ENCODE measurements at places on chromosomes 2 and 18.

DNA sequence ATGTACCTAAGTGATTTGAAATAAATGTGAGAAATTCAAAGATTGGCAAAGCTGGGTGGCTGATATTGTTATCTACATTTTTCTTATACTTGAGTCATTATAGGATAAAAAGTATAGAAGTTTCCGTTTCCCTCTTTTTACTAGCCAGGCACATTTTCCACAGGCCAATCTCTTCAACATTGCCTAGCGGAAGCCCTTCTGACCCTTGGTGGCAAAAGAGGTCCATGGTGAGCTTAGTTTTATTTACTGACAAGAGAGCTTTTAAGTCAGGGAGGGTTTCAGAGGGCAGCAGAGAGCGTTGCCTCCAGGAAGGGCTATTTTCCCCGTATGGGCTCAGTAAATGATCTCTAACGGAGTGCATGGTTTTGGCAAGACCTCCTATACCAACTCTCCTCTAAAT lies 15.1 kb upstream of the RHOB start:
- DNase-seq: no peak

- no peak for DNase-seq
These were observed 35.0 kb upstream of the PTMA start for GRCh38 chr2:231673348-231673770.

GRCh38 chr2:46814160-46814961 lies 101.2 kb downstream of the MCFD2 start:
- DNase-seq: no peak

- no peak for DNase-seq
These were observed 141.9 kb upstream of the CTAGE1 start for GRCh38 chr18:22559414-22560274.

DNA sequence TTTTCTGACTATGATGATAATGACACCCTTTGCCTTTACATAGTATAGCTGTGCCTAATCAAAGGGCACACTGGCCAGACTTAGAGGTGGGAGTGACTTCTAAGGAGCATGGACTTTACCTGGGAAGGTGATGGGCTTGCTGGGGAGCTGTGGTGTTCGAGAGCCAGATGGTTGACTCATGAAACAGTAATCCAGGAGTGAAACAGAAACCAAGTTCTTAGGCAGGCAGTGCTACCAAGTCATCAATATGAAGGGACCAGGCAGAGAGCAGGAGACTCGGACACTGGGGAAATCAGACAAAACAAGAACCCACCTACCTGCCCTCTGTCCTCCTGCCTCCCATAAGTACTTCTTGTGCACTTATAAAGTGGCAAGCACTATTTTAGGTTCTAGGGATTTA lies 430.4 kb downstream of the DLGAP1 start:
- DNase-seq: no peak

GRCh38 chr2:238170386-238171071 lies 11.8 kb downstream of the ERFE start:
- DNase-seq: no peak

GRCh38 chr2:162766092-162766491 lies 72.5 kb downstream of the KCNH7 start:
- DNase-seq: no peak

DNA sequence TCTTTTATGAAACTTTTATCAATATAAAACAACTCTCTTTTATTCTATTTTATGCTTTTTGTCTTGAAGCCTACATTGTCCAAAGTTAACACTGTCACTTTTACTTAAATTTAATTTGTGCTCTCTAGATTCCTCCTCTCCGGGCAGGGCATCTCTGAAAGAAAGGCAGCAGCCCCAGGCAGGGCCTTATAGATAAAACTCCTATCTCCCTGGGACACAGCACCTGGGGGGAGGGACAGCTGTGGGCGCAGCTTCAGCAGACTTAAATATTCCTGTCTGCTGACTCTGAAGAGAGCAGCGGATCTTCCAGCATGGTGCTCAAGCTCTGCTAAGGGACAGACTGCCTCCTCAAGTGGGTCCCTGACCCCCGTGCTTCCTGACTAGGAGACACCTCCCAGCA lies 447.7 kb upstream of the FANCL start:
- no peak for DNase-seq

GRCh38 chr2:64582774-64583340 lies 58.7 kb downstream of the AFTPH start:
- no peak for DNase-seq

- DNase-seq: no peak
These were observed 12.0 kb upstream of the TFPI start for GRCh38 chr2:187566266-187566665.

DNA sequence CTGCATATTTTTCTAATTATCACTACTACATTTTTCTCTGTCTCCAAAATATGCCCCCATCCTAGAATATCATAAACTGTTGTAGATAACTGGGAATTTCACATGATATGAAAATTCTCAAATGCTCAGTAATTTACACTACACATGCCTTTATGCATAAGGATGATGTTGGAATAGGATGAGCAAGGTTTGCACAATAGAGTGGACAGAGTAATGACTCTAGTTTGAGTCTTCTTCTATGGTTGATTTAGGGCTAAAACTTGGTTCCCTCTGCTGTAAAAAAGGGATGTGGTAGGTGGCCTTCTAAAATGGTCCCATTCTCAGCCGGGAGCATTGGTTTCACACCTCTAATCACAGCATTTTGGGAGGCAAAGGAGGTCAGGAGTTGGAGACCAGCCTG lies 129.9 kb downstream of the BCL11A start:
- DNase-seq: no peak

DNA sequence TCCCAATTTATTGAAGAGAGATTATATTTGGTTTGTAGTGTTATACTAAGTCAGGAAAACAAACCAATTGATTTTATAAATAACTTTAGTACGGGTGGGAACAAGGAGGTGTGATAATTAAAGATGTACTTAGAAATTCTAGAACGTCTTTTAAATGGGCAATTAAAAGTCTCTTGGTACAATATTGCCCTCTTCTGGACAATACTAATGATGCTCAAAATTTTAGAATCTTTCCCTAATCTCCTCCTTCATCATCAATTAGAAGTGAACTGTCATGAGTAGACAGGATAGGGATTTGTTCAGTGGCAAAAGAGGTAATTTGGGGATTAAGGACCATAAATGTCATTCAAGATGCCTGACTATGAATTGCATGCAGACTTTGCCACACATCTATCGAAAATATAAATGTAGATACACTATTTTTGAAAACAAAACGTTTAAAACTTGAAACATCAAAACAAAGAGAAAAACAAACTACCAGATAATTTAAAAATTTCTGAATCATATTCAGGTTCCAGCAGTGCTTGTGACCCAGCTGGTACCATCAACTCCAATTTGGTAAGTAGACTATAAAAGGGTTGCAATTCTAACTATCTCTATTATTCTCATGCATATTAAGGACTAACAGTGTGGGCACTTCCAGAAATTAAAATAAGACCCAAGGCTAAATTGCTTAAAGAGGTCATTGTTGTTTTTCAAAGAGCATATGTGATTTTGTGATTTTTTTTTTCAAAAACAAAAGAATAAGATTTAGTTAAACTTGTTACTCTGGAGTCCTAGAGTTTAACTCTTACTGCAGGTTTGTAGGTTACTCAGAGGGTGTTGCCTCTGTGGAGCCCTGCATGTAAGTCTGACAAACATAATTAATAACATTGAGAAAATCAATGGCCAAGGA lies 123.5 kb downstream of the LAMA3 start:
- DNase-seq: no peak

GRCh38 chr2:127012215-127012614 lies 94.7 kb downstream of the BIN1 start:
- DNase-seq: no peak

DNA sequence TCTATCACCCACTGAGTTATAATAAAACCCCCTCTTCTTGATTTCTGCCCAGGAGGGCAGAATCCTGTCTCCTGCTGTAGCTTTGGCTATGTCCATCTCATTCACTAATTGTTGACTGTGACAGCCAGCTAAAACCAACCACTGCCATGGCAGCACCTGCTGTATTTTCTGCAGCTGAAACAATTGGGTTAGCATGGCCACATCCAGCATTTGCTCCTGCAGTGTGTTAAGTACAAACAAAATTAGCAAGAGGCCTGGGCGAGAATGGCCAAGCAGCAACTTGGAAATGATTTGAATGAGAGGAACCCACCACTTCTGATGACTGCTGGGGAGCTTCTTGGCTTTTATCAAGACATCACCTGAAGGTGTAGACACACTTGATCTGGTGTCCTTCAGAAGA lies 89.4 kb upstream of the LRRTM1 start:
- DNase-seq: no peak

GRCh38 chr2:120291401-120292311 lies 39.0 kb downstream of the RALB start:
- no peak for DNase-seq

- no peak for DNase-seq
These were observed 47.5 kb downstream of the FRZB start for GRCh38 chr2:182818925-182819324.

DNA sequence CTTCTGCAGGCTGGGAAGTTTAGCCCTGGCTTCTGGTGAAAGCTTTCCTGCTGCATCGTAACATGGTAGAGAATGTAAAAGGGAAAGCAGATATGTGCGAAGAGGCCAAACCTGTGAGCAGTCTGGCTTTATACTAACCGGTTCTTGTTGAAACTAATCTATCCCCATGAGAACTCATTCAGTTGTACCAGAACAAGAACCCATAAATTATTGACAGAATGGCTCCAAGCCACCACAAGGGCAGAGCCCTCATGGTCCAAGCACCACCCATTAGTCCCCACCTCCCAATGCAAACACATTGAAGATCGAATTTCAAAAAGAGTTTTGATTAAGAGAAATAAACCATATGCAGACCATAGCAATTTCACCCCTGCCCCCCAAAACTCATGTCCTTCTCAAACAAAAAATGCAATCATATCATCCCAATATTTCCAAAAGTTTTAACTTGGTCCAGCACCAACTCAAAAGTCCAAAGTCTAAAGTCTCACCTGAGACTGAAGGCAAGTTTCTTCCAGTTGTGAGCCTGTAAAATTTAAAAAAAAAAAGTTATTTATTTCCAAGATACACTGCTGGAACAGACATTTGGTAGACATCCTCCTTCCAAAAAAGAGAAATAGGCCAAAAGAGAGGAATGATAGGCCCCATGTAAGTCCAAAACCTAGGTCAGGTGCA lies 318.9 kb downstream of the CNTNAP5 start:
- DNase-seq: no peak

DNA sequence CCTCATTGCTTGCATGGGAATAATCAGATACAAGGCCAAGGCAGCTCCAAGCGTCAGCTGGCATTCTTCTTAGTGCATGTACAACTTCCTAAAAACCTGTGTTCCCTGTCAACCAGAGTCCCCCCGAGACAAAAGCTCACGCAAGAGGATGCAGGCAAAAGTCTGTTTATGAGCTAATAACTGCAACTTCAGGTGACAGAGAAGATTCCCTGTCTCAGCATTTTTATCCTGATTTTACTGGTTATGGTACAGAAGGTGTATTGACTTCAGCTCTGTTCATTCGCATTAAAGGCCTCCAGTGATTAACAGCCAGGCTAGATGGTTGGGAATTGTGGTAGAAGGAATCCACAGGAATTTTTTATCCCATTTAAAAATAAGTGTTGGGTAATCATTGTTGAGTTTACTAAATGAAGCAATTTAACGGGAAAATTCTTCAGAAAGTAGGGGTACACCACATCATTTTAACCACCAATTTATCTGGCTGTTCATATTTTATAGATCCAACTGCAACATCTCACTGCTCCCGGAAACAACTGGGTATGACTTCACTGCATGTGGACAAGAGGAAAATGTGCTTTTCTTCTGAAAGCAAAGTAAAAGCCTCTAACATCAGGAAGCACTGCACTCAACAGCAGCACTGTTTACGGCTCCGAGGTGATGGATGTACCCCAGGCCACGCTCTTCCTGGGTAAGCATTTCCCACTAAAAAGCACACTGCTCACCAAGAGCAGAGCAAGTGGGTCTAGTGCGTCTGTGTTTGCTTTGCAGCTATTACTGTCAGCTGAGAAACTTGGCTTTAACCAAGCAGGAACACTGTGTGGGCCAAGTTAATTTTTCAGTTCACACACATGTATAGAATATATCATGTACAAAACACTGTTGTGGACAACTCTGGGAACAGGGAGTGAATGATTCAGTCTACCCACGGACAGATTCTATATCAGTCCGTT lies 31.9 kb downstream of the CCBE1 start:
- DNase-seq: no peak

- DNase-seq: no peak
These were observed 58.7 kb downstream of the C18orf54 start for GRCh38 chr18:54416436-54416835.

- DNase-seq: no peak
These were observed 114.0 kb downstream of the PIK3C3 start for GRCh38 chr18:42069036-42069435.

GRCh38 chr2:195863121-195863520 lies 205.5 kb downstream of the DNAH7 start:
- no peak for DNase-seq

- no peak for DNase-seq
These were observed 9.1 kb downstream of the SEPTIN2 start for GRCh38 chr2:241324775-241325174.

DNA sequence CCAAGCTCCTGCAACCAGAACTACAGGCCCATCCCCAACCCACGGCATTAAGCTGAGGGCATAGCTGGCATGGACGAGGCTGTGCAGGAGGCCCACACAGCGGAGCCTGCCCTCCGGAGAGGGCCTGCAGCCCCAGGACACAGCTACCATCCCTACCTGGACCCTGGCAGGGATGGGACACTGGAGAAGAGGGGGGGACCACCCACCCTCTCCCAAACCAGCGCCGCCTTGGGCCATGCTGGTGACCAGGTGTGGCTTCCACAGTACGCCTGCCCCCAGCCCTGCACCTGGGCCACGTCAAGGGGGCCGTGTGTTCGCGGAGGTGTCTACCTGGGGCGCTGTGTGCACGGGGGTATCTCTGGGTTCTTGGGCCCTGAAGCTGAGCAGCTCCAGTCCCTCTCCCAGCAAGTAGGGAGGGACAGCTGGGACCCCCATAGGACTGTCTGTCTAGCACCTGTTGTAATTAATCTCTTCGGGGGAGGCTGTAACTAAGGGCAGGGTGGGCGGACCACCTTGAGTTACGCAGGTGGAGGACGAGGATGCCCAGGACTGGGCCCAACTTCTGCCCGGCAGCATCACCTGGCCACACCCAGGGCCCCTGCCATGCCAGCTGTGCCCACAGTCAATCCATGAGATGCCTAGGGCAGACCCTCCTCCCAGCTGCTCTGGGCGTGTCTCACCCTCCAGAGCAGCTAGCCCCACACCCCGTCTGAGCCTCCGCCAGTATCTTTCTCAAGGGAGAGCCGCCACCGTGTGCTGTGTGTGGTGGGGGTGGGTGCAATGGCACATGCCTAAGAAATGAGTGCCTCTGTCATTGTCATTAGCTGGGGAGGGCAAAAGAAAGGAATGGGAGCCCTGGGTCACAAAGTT lies 18.3 kb downstream of the HS6ST1 start:
- no peak for DNase-seq

DNA sequence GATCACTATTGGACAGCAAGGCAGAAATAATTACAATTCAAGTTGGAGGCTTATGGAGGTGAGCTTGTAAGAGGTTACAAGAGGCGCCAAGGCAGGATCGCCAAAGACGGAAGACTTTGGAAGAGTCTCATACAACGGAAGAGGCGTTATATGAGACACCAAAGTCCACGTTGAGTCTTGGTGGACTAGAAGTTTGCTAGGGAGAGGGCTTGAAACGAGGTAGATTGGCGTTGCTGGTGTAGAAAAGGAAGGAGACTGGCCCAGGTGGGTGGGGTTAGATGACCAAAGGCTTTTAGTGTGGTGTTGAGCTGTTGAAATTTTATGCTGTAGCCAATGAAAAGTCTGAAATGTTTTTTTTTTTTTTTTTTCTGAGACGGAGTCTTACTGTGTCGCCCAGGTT lies 1.4 kb downstream of the MSH2 start:
- no peak for DNase-seq

Measured in activated CD4-positive, alpha-beta T cell treated with anti-CD3 and anti-CD28 coated beads, Interleukin-2, amount 50 U/mL, for 4 hours (primary cell).